Endothelial cell (in vitro differentiated cells): ENCODE measurements at places on chromosomes 11 and 22. TPM values are rescaled to one million over a fixed set of nuclear protein-coding genes. Genes with fewer than 3 reads are reported as not detected.
A peak's percentile ranks its signal among the peaks of the same experiment; 100 is the strongest.

Gene OR51G1
- not detected for total RNA-seq

- no peak for DNase-seq
- peaks cover 4% of the 10 kb centered on the region for H3K27me3 ChIP-seq
- no peaks in the 10 kb centered on the region for H3K36me3 ChIP-seq
Observed at GRCh38 chr11:14554959-14555358, 34.8 kb upstream of the PSMA1 start.

Gene APLP2
- 815 TPM for total RNA-seq

GRCh38 chr22:32745251-32745995 is 56.1 kb upstream of the TIMP3 start:
- peak; percentile 41 for DNase-seq
- H3K36me3 ChIP-seq: no peaks in the 10 kb centered on the region
- H3K27ac ChIP-seq: peak overlapping the region; percentile 86
- H3K4me3 ChIP-seq: no peak overlapping the region
- H3K27me3 ChIP-seq: peaks cover 2% of the 10 kb centered on the region

DNA sequence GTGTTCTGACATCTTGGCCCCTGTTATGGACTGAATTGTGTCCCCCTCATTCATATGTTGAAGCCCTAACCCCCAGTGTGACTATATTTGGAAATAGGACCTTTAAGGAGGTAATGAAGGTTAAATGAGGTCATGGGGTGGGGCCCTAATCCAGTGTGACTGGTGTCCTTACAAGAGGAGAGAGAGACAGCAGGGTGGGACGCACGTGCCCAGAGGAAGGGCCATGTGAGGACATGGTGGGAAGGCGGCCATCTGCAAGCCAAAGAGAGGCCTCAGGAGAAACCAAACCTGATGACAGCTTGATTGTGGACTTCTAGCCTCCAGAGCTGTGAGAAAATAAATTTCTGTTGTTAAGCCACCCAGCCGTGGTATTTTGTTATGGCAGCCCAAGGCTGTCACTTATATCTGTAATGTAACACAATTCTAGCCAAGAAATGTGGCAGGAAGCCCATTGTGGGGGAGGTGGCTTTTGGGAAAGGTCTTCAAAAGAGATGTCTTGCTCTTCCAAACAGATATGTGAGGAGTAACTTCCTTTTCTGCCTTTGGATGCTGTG is 23.7 kb downstream of the SLC22A6 start:
- peaks cover 2% of the 10 kb centered on the region for H3K27me3 ChIP-seq
- no peak for DNase-seq
- no peak overlapping the region for H3K4me3 ChIP-seq
- H3K27ac ChIP-seq: peak overlapping the region; percentile 61

Gene CAPRIN1
- 257 TPM for total RNA-seq

DNA sequence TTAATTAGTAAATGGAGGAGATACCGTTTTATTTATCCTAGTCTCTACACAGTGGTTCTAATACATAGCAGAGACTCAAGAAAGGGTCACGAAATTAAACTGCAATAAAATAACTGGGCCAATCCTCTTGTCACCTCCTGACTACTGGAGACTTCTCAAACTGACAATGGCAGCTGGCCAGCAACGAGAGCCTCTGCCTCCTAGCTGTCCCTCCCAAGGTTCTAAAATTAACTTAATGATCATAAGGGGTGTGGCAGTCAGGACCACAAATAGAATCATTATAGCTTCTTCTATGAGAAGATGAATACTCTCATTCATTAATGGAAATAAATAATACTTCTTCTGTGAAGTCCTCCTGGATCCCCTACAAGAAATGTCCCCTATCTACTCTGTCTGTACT is 63.8 kb upstream of the APOA1 start:
- H3K4me3 ChIP-seq: no peak overlapping the region
- DNase-seq: no peak
- peaks cover 7% of the 10 kb centered on the region for H3K36me3 ChIP-seq

GRCh38 chr22:44536411-44536810 is 38.4 kb upstream of the RTL6 start:
- H3K4me3 ChIP-seq: no peak overlapping the region
- peaks cover 2% of the 10 kb centered on the region for H3K36me3 ChIP-seq
- H3K27me3 ChIP-seq: peaks cover 6% of the 10 kb centered on the region
- no peak for DNase-seq
- no peaks in the 10 kb centered on the region for H3K4me1 ChIP-seq

Gene TRIM49
- total RNA-seq: not detected

DNA sequence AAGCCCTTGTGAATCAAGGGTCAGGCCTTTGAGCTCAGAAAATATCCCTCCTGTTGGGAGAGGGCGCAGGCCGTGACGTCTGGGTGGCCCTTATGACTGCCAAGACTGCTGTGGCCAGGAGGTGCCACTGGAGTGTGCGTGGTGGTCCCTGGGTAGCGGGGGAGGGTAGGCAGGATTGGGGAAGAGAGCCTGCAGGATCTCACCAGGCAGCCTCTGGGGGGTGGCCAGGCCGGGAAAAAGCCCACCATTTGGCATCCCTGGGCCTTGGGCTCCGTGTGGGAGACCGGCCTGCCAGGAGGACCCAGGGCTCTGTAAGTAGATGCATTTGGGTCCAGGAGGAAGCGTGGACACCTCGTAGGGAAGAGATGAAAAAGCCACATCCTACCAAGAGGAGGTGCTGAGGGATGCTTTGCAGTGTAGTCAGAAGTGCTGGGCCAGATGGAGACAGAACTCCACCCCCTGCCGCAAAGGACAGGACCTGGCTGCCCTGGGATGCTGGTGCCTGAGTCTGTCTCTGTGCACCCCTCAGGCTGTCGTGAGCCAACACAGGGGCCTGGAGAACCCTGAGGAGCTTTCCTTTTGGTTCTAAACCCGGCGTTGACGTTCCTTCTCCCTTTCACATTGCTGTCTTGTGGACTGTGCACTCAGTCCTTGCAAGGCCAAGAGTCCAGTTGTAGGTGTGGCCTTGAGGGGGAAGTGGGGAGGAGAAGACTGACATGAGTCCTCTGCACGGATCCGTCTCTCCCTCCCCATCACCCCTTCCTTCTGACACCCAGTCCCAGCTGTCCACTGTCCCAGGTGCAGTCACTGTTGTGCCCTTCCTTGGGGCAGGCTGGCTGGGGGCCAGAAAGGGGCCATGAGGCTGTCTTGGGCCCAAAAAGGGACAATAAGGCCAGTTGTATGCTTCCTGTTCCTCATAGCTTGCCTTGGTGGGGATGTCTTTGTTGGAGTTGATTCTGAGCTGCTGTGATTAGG is 12.7 kb upstream of the MIEF1 start:
- no peak overlapping the region for H3K27ac ChIP-seq
- no peaks in the 10 kb centered on the region for H3K36me3 ChIP-seq
- DNase-seq: no peak
- peaks cover 3% of the 10 kb centered on the region for H3K4me1 ChIP-seq
- H3K4me3 ChIP-seq: no peak overlapping the region

DNA sequence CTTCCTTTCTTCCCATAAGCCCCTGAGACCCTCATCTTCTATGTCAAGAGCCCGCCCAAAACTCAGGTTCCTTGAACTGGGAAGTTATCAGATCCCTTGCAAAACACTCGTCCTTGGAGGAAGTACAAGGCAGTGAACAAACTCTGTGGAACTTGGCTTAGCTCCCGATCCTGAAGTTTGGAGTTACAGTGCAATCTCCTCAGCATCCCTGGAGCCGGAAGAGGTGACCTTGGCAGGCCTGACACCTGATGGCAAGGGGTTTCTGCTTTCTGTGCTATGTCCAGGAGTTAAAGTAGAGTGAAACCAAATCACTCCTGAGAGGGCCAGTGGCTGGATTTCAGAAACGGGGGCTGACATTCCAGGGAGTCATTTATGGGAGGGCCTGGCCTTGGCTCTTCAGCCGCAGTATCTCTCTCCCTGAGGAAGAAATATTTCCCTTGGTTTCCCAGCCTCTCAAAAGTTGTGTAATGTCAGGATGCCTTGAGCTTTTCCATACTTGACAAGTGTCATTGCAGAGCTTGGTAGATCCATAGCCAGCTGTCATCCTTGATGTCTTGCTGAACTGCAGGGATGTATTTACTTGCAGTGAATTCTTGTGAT is 1.9 kb upstream of the GRAMD1B start:
- peaks cover 54% of the 10 kb centered on the region for H3K4me1 ChIP-seq
- no peak overlapping the region for H3K4me3 ChIP-seq
- DNase-seq: no peak
- peak overlapping the region; percentile 43 for H3K27ac ChIP-seq

Gene CACNA1I
- 0.10 TPM for total RNA-seq

Gene ROBO3
- 40.0 TPM for total RNA-seq
